ENCODE measurements at places on chromosomes 12 and 14.

DNA sequence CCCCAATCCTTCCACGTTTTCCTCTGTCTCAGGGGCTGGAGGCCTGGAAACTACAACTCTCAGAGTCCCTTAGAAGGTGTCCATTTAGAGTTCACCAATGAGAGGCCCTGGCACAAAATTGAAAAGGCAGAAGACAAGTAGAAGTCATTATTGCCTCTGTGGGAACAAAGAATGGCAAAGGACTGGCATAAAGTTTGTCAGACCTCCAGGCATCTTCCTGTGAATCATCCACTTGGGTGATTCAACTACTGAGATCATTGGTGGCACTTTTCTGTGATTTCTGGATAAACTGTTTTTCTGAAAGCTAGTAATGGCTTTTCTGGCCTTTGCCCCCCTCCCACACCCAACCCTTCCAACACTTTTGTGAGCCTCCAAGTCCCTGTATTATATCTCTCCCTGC, 42.6 kb upstream of the C12orf42 start:
- DNase-seq = no peak

DNA sequence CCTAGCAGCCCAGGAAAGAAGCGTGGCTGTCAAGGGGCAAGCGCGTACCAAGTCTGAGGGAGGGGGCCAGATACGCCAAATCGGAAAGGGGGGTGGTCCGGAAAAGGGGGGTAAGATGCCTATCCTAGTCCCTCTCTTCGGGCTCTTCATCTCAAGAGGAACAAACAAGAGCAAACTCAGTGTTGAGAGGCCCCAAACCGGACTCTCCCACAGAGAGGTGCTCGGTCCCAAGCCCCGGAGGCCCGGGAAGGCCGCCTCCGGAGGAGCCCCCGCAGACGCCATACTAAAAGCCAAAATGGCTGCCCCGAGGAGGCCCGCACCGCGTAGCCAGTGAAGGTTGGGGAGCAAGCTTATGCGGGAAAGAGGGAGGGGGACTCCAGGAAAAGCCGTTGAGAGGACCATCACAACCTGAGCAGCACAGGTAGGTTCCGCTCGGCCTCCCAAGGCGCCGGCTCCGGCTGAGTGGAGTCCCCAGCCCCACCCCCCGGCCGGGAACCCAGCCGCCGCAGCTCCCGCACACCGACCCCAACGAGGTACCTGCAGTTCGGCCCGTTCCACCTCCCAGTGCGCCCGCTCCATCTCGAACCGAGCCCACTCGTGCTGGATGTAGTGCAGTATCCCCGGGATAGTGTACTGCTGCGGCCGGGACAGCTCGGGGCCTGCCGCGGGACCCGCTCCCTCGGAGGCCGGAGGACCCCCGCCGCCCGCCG, at the start of gene AP4S1:
AP4S1 (plus strand) TSS at position 283 of the 710 bp plus-strand sequence. CDS start 40,548 bp downstream, outside the sequence.
- peak; percentile 44 for DNase-seq

GRCh38 chr12:1927051-1927680, 8.7 kb upstream of the CACNA2D4 start:
- DNase-seq = no peak

DNA sequence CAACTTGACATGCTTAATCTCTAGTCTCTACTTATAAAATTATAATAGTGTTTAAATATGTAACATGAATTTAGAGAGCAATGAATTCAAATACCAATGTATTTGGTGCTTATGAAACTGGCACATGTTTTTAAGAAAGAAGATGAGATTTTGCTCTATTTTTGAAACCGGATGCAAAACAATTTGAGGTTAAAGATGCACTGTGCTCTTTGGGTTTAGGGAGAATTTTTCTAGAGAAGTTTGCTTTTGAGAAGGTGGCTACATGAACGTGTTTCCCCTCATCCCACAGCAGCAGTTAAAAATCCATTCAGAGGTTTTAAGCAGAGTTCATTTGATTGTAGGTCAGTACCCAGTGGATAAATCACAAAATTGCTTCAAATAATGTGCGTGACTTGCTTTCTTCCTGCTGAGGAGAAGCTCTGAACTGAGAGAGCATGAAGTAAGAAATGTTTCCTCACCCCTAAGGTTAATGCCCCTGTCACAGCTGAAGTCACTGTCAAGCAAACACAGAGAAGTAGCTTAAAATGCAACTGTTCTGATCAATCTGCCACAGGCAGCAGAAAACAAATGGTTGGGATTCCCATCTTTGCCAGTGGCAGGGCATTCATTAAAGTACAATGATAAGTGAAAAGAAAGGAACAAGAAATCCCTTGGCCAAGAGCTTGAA, 241.9 kb upstream of the SYT1 start:
- no peak for DNase-seq

DNA sequence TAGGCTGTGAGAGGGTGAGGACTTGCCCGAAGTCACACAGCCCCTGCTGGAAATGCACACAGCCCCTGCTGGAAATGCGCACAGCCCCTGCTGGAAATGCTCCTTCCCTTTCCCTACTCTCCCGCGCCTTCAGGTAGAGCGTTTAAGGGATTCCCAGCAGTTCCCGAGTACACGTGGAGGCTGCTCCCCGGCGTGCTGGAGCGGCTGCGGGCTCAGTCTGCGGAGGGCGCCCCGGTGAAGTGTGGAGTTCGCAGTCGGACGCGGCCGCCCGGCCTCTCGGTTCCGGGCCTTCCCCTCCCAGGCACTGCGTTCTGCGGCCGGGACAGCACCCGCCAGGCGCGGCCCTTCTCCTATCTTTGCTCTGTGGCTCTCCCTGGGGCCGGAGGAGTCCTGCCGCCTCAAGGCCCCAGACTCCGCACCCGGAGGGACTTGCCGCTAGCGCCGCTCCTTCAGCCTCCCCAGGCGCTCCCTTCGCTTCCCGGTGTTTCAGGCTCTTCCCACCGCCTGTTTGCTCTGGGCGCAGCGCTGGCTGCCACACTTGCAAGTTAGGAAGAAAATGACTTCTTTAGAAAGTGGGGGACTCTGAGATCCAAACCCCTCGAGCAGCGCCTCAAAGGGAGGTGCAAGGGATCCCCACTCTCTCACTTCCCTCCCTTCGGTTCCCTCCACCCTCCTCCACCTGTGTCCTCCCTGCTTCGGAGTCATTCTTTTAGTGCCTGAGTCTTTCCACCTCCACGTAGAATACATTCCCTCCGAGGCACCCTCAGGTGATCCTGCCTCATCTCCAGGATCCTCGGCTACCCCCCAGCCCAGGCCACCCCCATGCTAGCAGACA, 8.3 kb upstream of the TBX5 start:
- no peak for DNase-seq

GRCh38 chr12:121939992-121940766, 21.8 kb downstream of the CFAP251 start:
- DNase-seq = no peak

- no peak for DNase-seq
Measured at GRCh38 chr12:69733638-69734037, 5.0 kb upstream of the RAB3IP start.

- DNase-seq = no peak
Measured at GRCh38 chr12:21340403-21340802, 5.7 kb upstream of the SLCO1A2 start.

- DNase-seq = no peak
Measured at GRCh38 chr14:76880449-76880848, 54.2 kb downstream of the LRRC74A start.

DNA sequence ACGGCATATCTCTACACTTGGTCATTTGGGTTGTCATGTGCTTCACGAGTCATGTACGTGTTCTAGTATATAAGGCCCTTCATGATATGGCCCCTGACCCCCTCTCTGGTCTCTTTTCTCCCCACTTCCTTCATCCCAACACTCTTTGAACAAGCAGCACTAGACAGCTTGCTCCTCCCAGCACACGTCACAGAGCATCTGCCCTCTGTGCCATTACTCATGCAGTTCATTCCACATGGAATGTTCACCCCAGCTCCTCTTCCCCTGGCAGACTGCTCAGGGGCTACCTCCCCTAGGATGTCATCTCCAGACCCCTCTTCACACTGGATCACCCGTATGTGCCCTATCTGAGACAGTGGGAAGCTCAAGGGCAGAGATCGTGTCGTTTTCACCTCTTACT, 14.1 kb upstream of the LRP1-AS start:
- DNase-seq = no peak

DNA sequence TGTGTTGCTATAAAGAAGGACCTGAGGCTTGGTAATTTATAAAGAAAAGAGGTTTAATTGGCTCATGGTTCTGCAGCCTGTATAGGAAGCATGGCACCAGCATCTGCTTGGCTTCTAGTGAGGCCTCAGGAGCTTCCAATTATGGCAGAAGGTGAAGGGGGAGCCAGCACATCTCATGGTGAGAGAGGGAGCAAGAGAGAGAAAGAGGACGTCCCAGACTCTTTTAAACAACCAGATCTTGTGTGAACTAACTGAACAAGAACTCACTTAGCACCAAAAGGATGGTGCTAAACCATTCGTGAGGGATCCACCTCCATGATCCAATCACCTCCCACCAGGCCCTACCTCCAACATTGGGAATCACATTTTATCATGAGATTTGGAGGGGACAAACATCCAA, 6.1 kb upstream of the SNAPC1 start:
- DNase-seq = no peak

DNA sequence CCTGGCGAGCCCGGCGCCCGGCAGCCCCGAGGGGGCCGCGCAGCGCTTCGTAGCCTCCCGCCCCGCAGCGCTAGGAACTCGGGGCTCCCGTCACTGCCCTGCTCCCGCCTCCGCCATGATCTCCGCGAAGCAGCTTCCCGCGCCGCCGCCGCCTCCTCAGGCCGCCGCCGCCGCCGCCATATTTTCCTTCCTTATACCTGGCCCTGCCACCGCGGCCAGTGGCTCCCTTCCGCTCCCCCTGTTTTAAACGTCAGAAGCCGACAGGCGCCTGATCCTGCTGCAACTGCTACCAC, 286 bp downstream of the PPP4R3A start:
- no peak for DNase-seq

DNA sequence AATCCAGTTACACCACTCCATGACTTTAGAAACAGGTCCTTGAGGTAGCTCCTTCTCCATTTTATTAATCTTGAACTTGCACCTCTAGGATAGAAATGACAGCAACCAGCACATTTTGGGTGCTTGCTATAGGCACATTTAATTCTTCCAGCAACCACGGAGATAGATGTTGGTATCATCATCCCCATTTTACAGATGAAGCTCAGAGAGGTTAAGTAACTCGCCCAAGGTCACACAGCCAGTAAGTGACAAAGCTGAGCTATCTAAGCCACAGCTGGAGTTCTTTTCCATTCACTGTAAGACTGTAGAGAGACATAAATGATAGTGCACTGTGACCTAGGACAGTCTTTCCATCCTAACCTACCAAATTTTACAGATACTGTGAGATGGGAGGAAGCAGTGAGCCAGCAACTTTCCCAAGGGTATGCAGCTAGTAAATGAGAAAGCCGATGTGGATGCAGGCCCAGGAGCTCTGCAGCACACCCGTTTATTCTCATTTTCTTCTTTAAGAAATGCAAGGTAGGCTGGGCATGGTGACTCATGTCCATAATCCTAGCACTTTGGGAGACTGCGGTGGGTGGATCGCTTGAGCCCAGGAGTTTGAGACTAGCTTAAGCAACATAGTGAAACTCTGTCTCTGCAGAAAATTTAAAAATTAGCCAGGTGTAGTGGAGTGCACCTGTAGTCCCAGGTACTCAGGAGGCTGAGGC, 103.2 kb downstream of the TBX5 start:
- DNase-seq = no peak

DNA sequence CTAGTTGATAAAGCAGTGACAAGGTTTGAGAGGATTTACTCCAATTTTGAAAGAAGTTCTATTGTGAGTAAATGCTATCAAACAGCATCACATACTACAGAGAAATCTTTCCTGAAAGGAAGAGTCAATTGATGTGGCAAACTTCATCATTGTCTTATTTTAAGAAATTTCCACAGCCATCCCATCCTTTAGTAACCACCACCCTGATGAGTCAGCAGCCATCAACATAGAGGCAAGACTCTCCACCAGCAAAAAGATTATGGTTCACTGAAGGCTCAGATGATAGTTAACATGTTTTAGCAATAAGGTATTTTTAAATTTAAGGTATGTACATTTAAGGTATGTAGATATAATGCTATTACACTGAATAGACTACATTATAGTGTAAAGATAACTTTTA, 122.1 kb upstream of the ARHGAP5 start:
- DNase-seq = no peak

DNA sequence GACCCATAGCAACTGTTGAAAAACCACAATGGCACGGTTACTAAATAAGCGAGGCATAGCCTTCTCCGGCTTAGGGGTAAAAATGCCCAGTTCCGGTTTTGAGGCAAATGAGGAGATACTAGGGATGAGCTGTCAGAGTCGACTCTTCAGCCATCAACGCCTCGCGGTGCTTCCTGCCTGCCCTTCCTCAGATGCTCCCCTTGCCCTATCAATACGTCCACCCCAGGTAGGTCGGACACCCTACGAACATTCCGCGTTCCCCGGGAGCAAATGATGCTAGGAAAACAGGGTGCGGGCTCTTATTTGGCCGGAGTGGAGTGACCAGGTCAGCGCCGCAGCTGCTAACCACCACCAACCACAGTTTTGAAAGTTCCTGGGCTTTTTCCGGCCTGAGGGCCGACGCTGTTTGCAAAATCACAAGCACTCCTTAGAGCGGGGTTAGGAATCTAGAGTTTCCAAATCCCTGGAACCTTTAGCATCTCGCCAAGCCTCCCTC, 1.2 kb downstream of the SRSF9 start:
- no peak for DNase-seq

DNA sequence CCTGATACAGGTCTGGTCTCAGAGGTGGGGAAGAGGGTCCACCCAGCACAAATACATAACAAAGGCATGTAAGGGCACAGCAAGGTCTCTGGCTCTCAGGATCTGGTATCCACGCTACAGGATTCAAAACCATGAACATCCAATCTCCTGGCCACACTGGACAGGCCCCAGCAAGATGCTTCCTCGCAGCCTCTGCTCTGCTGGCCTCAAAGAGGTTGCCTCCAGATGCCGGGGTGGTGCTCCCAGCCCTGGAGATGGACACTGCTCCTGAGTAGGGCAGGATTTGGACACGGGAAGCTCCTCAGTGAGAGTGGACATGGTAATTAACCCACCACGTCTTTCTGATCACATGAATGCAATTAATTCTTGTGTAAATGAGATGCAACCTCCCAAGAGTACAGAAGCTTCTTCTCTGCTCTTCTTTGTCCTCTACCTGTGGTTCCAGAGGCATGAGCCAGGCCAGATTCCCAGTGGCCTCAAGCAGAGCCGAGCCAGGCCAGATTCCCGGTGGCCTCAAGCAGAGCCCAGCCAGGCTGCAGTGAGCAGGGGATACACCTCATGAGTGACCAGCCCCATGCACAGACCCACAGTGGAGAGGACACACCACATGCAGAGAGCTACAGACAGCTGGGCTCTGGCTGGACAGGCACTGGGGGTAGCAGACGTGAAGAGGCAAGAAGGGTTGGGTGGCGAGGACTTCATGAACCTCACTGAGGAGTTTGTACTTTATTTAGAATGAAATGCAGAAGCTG, 186.4 kb downstream of the PIWIL1 start:
- DNase-seq = no peak

GRCh38 chr14:76958020-76958979, 70.2 kb downstream of the IRF2BPL start:
- DNase-seq = no peak
